Ascending aorta (tissue), 2 donors: ENCODE measurements at places on chromosomes 6 and 20. TPM values are rescaled to one million over a fixed set of nuclear protein-coding genes. Genes with fewer than 3 reads are reported as not detected.

DNA sequence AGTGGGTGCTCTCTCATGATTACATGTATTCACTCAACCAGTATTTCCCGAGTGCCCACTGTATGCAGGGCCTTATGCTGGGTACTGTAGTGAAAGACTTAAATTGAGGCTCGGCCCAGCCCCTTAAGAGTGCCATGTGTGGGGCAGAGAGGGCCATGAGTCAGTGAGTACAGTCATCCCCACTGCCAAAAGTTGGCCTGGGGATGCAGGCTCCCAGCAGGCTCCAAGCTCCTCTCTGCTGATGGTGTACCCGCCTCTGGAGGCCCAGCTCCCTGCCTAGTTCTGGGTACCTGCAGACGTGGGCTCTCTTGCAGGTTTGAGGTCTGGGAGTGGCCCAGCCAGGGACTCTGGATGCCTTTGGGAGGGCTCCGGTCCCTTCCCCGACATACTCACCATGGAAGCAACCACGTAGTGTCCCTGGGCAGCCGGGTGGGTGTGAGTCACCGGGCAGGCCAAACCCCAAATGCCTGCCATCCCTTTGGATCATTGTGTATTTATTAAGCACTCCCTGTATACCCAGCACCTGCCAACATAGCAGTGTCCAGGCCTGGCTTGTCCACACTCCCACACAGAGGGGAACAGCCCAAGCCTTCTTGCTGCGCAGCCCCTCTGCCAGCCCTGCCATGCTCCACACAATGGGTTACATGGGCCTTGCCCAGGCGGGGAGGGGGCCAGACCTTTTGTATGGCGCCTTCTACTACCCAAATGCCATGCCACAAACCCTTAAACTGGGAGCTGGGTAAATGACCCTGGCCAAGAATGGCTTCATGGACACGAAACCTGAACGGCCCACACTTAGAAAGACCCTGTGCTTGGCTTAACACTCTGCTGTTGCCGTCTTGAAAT lies 153.6 kb downstream of the VEGFA start:
- no peak for DNase-seq

DNA sequence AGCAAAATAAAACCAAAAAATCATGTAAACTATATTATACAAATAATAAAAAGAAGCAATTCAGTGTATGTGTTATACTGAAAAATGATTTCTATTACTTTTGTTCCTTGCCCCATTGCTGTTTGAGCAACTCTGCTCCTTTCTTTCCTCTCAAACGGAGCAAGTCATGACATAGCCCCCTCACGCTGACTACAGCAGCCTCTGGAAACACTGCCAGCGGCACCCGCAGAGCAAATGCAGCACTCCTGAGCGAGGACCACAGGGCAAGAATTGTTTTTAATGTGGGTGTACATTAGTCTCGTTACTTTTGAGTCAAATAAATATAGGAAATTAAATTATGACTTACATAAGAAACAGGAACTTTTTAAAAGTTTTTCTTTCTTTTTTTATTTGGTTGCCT lies 350.1 kb upstream of the HSF2 start:
- DNase-seq, result no peak

DNA sequence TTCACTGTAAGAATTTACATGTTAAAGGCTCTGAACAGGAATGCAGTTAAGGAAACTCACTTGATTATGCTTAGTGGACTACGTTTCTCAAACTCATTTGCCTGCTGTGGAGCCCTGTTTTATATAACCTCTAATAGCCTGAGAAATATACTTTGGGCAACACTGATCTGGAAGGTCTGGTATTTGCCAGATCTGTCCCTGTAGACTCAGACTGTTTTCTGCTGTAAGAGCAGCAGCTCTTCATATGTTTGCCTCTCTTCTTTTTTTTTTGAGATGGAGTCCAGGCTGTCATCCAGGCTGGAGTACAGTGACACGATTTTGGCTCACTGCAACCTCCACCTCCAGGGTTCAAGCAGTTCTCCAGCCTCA lies 10.1 kb downstream of the TTPAL start:
- DNase-seq, result no peak

GRCh38 chr6:100101644-100102043 lies 107.6 kb upstream of the MCHR2 start:
- DNase-seq, result no peak

GRCh38 chr6:129233458-129234134 lies 350.7 kb downstream of the LAMA2 start:
- DNase-seq, result no peak

GRCh38 chr6:105601541-105602236 lies 198.8 kb upstream of the PREP start:
- DNase-seq, result peak; percentile 94

DNA sequence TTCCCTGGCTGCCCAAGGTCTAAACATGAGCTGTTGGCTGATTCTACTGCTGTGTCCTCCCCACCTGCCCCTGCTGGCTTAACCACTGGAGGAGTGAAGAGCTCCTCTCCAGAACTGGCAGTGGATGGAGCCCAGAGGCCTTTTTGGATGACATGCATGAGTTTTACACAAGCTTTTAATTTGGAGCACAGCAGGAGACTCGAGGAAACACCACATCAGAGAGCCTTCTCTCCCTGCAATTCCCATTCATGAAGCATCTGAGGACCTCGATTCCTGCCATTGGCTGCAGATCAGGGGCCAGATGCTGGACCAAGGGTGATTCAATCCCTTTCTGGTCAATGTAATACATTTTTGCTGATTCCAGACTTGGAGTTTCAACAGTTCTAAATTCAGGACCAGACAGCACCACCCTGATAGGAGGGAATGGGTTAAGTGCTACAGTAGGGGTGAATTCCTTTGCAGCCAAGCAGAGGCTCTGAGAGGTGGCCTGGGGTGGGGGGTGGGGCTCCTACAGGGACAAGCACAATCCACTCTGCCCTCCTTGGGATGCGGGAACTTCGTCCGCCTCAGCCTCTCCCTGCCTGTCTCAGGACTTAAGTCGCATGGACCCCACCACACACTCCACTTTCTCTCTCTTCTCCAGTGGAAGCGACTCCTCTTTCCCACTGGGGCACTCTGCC lies 599 bp upstream of the PSORS1C1 start:
- no peak for DNase-seq

DNA sequence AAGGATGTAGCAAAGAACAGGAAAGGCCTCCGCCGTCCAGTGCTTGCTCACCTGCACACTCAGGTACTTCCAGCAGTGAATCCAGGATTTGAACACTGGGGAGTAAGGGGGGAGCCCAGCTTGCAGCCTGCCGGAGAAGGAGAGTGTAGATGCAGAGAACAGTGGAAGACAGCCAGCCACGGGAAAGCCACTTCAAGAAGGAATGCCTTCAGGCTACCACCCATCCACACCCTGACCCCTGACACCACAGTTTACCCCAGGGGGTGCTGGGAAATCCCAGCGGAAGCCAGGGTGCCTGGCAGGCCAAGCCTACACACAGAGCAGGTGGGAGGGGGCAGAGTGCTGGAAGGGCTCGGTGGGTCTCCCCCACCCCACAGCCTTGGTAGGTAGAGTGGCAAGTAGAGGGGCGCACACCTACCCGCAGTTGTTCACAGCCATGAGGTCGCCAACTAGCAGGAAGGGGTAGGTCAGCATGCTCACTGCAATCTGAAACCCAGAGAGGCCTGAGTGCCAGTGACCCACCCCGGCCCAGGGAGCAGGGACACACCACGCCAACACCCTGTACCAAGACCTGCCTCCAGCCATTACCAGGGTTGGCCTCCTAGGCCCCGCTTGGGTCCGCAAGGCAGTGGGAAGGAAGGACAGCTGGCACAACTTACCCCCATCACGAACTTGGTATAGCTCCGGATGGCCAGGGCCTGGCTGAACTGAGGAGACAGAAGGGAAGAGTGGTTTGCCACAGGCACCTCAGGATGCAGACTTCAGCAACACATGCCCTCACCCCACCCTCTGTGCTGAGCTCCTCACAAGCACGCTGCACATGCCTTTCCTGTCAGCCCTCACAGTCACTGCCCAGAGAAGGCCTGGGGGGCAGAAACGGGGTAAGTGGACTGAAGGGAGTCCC lies 15.7 kb downstream of the PI16 start:
- DNase-seq, result no peak

DNA sequence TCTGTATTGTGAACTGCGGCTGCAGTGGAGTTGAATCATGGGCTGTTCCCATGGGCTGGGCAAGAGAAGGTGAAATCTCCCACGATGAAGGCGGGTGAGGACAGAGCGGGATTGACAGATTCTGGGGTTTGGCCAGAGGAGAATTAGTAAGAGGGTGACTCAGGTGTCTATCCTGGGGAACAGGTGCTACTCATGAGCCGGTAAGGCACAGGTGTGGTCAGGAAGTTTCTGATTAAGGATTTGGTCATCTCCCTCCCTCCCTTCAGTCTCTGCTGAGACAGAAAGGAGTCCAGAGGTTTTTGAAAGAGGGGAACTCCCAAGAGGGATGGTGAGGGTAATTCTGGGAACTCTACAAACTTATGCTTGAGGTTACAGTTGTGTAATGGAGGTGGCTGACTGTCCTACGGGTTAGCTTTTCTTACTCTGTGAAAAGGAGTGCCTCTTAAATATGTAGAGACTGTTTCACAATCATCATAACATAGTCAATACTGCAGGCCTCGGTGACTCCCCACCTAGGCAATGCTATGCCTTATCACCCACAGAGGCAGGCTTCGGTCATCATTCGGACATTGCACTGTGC lies 31.5 kb downstream of the SERPINB1 start:
- DNase-seq, result no peak

DNA sequence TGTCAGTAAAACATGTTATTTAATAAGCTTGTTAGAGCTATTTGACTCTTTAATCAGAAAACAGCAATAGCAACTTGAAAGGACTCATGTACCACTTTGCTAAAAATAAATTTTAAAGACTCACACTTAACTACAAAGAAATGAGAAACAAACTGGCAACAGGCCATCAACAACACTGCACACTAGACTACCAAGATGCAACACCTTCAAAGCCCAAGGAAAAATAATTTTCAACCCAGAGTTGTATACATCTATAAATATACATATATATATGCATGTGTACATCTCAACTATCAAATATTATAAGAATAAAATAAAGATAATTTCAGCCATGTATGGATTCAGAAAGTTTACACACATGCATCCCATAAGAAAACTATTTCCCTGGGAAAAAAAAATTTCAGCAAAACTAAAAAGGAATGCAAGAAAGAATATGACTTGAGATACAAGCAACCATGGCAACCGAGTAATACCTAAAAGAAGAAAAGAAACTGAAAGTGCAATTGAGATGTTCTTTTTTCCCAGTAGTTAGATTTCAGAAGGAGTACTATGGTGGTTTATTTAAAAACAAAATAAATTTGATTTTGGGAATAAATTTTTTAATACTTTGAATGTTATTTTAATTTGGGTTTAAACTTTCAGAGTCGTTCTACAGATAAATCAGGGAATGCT lies 303.8 kb downstream of the UBE3D start:
- no peak for DNase-seq

GRCh38 chr6:107819217-107819616 lies 4.9 kb downstream of the SCML4 start:
- DNase-seq, result no peak

DNA sequence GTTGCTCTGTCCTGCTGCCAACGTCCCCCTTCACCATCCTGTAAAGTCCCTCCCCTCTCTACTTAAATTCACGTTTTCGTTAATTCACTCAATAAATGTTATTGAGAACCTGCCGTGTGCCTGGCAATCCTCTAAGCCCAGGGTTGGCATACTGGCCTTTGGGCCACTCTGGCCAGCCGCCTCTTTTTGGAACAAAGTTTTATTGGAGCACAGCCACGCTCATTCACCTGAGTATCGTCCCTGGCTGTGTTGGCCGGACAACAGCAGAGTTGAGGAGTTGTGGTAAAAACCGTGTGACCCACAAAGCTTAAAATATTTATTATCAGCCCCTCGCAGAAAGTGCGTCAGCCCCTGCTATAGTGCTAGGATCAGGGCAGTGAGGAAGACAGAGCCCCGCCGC lies 54.7 kb upstream of the TMEM181 start:
- DNase-seq, result no peak

The ME1 gene
- 8.4 TPM for total RNA-seq

The ERVFRD-1 gene
- not detected for total RNA-seq

The SYCP2 gene
- 60.9 TPM for total RNA-seq

The ZNF311 gene
- not detected for total RNA-seq

The CALHM6 gene
- total RNA-seq, result not detected

The DEFB121 gene
- total RNA-seq, result not detected

The LHFPL5 gene
- total RNA-seq, result not detected

The TCP11 gene
- total RNA-seq, result 0.43 TPM

The RIPOR2 gene
- total RNA-seq, result 49.0 TPM

The MRPS18B gene
- 33.0 TPM for total RNA-seq
